ENCODE measurements at places on chromosomes 2 and 18.

- no peak for DNase-seq
These were observed 107.7 kb downstream of the CD226 start for GRCh38 chr18:69840001-69840400.

GRCh38 chr2:168244318-168244717 is 3.1 kb downstream of the STK39 start:
- DNase-seq = peak; percentile 45

DNA sequence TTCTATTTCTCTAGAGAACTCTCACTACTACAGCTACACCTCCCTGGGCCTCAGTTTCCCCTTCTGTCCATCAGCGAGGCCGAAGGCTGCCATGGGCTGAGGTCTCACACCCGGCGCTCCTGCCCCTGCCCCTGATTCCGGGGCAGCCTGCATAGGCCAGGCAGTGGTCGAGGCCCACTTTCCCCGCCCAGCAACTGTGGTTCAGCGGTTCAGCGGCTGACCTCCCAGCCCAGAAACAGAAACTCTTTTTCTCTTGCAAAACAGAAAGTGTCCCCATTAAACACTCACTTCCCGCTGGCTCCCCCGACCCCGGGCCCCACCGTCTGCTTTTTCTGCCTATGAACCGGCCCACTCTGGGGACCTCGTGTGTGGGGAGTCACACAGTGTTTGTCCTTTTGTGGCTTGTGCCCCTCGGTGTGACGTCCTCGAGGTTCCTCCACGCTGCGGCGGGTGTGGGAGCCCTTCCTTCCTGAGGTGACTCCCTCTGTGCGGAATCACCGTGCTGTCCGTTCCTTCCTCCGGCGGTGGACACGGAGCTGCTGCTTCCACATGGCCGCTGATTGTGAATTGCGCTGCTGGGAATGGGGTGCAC is 16.0 kb downstream of the PDCD1 start:
- no peak for DNase-seq

DNA sequence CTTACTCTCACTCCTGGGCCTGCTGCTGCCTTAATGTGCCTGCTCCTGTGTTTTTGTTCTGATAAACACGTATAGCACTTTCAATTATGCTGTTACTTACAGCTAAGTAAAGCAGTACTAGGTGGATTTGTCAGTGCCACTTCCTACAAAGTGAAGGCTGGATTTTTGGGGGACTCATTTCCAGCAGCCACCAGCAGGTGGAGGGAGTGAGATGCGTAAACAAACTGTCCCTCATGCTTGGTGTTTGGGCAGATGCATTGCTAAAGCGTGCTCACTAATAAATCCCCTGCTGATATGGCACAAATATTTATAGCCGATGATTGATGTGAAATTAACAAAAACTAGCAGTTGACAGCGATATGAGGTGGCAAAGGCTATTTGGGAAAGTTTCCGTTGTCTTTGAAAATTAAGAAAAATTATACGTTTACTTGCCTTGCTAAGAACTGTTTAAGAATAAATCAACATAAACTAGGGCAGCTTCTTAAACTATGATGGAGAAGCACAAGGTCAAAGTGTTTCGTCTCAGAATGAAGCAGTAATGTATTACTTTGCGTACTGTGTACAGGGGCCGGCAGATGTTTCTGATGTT is 101.7 kb downstream of the AGAP1 start:
- peak; percentile 43 for DNase-seq

GRCh38 chr18:55484773-55485172 is 103.2 kb downstream of the TCF4 start:
- no peak for DNase-seq

DNA sequence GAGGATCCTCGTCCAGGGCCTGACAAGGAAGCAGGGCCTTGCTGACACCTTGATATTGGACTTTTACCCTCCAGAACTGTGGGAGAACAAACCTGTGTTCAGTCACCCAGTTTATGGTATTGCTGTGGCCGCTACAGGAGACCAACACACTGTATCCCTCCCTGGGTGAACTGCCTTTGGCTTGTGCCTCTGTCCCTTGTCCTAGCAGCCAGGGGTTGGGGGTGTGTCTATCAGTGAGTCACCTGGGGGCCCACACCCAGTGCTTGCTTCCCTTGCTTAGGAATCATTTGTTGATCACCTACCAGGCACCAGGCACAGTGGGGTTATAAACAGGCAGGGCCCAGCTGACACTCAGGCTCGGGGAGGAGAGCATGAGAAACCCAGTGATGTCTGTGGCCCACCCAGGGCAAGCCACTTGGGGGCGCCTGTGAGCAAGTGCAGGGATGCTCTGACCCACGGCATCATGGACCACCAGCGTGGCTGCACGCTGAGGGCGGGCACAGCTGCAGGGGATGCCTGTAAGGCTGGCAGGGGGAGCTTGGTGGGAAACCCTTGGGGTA is 17.1 kb downstream of the TMEM185B start:
- peak; percentile 16 for DNase-seq

DNA sequence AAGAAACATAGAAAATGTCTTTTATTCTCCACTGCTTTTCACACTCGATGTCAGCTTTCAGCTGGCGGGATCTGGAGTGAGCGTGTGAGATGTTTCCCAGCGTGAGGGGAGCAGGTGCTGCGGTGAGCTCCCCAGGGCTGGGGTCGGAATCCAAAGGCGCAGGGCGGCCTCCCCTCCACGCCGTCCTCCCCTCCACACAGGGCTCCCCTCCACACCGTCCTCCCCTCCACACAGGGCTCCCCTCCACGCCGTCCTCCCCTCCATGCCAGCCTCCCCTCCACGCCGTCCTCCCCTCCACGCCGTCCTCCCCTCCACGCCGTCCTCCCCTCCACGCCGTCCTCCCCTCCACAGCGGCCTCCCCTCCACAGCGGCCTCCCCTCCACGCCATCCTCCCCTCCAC is 26.9 kb upstream of the KCNG2 start:
- no peak for DNase-seq

DNA sequence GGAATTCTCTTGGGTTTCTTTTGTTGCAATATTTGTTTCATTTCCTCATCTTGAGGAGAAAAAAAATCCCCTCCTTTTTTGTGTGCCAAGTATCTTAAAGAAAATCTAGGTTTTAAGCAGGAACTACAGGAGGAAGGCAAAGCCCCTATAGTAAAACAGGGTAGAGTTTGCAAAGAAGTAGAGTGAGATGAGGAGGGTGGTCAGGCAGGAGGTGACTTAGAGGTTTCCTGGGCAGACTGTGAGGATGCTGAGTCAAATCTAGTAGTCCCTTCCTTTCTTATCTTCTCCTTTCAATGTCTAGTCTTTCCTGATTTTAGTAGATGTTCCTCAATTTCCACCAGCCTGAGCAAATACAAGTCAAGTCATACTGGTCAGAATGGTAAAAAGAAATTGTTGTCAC is 222.5 kb downstream of the PMAIP1 start:
- DNase-seq = no peak

- no peak for DNase-seq
These were observed 652.0 kb downstream of the PLCL1 start for GRCh38 chr2:198456418-198456817.

DNA sequence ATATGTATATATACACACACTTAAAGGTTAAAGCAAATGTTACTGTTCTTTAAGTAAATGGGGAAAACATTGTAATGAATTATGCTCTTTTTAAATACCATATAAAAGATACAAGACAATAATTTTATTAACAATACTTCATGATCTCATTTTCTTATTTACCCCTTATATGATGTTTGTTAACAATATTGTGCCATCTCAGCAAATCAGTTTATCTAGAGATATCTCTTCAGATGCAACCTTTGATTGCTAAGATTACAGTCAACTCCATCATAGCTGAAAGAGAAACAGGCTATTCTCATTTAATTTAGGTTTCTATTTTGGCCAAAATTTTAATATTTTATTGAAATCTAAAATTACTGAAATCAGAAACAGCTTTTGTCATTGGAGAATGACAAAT is 197.9 kb downstream of the CALCRL start:
- DNase-seq = no peak

DNA sequence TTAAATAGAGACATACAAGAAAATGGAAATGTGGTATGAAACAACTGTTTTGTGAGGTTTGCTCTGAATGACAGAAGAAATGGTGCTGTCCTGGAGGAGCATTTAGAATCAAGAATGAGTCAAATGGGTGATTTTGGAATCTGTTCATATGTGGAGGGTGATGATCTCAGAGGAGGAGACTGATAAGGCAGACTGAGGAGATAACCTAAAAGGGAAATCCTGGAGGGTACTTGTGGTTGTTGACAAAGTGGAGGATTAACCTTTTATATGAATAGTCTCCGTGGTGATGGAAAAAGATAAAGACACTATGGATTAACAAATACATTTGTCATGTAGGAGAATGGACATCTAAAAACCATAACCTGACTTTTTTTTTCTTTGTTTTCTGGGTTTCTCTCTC is 74.1 kb downstream of the MMADHC start:
- DNase-seq = no peak

DNA sequence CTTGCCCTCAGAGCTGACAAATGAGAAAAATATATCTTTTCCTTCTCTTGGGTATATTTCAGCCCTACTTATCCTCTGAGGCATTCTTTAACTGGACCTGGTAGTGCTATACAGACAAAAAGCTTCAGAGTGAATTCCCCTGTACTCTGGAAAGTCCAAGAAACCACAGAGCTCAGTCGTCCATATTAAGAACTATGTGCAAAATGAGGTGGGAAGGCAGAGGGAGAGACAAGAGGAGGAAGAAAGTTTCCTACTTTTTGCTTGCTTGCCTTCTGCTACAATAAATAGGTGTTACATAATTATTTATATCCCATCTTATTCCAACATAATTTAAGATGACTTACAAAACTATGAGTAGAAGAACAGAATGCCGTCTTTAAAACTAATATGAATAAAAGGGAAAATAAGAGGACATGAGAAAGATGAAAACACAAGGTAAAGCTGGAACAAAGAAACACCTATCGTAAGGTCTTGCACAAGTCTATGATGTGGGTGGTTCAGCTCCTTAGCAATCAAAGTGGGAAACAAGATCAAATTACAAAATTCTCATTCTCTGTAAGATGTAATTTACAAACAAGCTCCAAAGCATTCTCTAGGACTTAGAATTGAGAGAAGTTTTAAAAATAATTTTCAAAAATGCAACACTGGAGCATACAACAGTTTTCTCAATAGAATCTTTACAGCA is 97.9 kb downstream of the BAZ2B start:
- no peak for DNase-seq

- no peak for DNase-seq
These were observed 99.5 kb downstream of the RNF144A start for GRCh38 chr2:7016601-7017211.

DNA sequence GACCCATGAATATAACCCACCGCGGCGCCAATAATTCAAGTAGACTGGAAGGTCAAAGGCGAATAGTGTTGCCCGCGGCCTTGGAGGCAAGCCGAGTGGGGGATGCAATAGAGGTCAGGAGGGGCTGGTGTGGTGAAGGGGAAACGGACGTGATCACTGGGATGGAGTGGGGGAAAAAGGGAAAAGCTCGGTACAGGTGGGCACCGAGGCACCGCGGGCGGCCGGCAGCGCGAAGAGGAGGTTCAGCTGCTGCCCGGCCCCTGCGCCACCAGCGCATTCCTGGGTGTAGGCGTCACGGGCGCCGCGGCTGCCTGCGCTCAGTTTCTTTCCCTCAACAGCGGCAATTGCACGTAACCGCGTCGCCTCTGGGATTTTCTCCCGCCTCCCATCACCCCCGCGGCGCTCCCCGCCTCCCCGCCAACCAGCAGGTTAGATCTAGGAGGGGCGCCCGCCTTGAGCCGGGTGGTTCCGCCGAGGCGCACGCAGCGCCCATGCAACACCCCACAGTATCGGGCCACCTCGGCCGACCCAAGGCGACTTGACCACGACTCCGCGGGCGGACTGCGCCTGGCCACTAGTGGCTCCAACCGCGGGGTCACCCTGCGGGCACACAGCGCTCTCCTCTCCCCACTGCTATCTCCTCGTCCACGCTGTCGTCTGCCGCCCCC is 1.5 kb downstream of the RND3 start:
- peak; percentile 73 for DNase-seq

GRCh38 chr2:72533765-72534164 is 292.1 kb downstream of the EXOC6B start:
- no peak for DNase-seq

- DNase-seq = no peak
These were observed 53.6 kb upstream of the RNF152 start for GRCh38 chr18:61946449-61946848.

DNA sequence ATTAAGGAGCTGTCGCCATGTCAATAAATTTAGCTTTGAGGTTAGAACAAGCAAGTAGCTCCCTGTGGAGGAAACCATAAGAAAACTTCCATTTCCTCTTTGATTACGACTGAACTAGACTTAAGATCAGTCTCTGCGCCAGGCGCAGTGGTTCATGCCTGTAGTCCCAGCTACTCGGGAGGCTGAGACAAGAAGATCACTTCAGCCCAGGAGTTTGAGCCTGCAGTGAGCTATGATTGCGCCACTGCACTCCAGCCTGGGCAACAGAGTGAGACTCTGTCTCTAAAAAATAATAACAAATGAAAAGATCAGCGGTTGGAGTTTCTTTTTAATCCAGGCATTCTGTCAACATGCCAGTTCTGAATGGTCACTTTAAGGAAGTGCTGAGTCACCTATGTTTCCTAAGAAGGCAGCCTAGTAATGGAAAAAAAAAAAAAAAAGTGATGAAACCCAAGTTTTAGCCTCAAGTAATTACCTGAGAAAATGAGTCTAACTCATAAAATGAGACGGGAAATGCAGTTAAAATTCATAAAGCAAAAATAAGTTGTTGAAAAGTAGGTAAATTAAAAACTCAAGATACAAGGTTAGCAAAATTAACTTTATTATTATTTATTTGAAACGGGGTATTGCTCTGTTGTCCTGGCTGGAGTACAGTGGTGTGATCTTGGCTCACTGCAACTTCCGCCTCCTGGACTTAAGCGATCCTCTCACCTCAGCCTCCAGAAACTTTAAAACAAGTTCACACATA is 10.2 kb downstream of the C18orf32 start:
- no peak for DNase-seq

GRCh38 chr18:13464432-13465123 is 246.0 kb downstream of the LDLRAD4 start:
- DNase-seq = no peak
